GM13976 (cell line): ENCODE measurements at places on chromosomes 5 and 9.

GRCh38 chr5:138833080-138833479 is 42.1 kb downstream of the LRRTM2 start:
- no peak for DNase-seq

DNA sequence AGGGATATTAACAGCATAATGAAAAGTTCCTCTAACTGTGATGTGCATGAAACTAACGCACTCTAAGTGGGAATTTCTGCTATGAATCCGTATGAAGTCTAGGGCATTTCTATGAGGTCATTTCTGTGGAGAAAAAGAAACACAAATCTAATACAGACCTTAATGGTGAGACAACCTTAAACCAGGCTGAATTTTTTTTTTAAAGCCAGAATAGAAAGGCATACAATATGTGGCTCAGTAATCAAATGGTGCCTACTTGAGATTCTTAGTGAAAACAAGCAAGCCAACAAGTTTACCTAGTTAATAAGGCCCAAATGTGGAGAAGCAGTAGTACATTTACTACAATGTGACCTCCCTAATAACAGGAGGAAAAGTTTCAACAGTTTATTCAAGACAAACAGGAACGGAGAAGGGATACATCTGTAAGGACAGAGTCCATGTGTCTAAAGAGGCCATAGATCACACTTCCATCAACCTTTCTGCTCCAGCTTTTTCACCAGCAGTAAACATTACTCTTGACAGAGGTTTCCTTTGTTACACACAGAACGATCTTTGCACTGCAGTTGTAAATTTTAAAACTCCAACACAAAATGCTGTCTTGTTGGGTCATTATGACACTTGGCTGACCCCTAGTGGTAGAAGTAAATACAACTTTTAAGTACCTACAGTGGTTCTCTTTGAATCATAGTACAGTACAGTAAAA is 26.2 kb downstream of the CARNMT1 start:
- peak; percentile 40 for DNase-seq

- no peak for DNase-seq
These were observed 13.9 kb upstream of the OSMR start for GRCh38 chr5:38831909-38832308.

DNA sequence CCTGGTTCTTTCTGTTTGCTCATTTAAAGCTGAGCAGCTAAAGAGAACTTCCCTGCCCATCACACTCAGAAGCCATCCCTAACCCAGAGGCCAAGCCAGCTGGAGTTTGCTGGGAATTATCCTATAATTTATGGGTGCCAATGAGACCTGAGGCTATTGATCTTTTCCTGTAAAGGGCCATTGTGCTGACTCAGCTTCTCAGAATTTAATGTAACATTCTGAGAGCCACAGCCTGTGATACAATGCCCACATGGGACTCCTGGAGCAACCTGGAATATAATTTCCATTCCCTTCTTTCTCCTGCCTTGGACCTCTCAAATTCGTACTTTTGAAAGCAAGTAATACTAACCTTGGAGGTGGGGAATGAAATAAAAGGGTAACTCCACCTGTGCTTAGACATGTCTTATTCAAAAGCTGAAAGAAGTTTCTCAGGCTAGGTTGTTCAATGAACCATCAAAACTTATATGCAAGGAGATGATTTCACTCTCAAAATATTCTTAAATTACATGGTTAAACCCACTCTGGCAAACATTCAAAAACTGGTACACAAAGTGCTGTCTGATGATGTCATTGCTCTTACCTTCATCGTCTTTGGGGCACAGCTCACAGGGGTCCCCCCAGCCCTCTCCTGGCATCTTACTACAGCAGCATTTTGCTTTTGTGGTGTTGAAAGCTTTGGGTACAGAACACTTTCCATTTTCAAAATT is 206.7 kb downstream of the SLC12A2 start:
- DNase-seq: no peak

DNA sequence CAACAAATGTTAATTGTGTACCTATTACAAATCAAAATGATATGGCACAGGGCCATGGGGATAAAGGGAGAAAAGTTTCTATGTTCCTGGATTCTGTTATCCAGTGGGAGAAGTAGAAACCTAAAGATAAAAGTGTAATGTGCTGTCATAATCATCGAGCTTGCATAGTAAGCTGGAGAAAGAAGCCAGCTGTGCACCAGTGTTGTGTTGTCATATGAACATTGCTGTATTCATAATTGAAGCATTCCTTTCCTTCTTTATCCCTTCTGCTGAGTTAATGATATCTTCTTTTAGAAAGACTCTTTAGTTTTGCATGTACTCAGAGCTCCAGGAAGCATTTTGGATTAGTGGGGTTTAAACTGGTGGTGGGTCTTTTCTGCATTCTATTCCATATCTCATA is 39.5 kb downstream of the NTRK2 start:
- DNase-seq: no peak

DNA sequence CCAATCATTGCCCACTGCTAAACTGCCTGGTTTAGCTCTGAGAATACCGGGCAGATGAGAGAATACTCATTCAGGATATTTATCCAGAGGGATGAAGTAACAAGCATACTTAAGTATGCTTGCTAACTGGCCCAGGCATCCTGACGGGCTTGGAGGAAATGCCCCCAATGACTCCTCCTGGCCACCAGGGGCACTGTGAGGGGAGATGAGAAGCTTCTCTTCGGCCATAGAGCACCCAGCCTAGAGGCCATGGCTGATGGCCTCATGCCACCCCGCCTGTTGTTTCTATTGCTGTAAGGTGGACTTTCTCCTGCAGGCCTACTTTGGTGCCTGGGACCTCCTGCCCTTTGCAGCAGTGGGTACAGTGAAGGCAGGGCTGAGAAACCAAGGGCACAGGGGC is 134.5 kb upstream of the FSTL4 start:
- DNase-seq: peak; percentile 21

DNA sequence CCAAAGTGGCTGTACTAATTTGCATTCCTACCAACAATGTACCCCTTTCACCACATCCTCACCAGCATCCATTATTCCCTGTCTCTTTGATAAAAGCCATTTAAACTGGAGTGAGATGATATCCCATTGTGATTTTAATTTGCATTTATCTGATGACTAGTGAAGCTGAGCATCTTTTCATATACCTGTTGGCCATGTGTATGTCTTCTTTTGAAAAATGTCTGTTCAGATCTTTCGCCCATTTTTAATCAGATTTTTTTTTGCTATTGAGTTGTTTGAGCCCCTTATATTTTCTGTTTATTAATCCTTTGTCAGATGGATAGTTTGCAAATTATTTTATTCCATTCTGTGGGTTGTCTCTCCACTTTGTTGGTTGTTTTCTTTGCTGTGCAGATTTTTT is 121.0 kb upstream of the LRRTM2 start:
- no peak for DNase-seq

- DNase-seq: no peak
These were observed 75.4 kb upstream of the CDKN2B start for GRCh38 chr9:22084336-22085035.

- no peak for DNase-seq
These were observed 761 bp upstream of the DNAJC25 start for GRCh38 chr9:111630182-111630963.

GRCh38 chr5:131212471-131213021 is 41.8 kb downstream of the LYRM7 start:
- DNase-seq: peak; percentile 55

GRCh38 chr5:135425641-135426040 is 21.5 kb downstream of the DCANP1 start:
- DNase-seq: no peak

DNA sequence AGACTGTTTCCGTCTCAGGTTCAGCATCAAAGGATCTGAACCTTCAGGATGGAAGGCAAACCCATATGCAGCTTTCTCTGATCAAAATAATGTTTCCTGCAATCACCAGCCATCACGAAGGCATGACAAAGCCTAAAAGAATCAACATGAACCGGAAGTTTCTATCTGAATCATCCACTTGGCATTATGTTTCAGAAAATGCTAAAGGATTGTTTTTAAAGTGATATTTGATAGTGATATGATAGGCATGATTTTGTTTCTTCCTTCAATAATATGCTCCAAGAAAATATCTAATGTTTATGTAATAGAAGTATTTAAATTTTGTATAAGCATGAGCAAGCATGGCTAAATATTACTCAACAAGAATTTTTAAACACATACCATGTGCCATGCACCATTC is 219.6 kb downstream of the PLK2 start:
- DNase-seq: no peak
